GM12864 (cell line): ENCODE measurements at places on chromosomes 7 and 10.

GRCh38 chr7:112990624-112991023 lies 96.0 kb downstream of the GPR85 start:
- no peak for DNase-seq

DNA sequence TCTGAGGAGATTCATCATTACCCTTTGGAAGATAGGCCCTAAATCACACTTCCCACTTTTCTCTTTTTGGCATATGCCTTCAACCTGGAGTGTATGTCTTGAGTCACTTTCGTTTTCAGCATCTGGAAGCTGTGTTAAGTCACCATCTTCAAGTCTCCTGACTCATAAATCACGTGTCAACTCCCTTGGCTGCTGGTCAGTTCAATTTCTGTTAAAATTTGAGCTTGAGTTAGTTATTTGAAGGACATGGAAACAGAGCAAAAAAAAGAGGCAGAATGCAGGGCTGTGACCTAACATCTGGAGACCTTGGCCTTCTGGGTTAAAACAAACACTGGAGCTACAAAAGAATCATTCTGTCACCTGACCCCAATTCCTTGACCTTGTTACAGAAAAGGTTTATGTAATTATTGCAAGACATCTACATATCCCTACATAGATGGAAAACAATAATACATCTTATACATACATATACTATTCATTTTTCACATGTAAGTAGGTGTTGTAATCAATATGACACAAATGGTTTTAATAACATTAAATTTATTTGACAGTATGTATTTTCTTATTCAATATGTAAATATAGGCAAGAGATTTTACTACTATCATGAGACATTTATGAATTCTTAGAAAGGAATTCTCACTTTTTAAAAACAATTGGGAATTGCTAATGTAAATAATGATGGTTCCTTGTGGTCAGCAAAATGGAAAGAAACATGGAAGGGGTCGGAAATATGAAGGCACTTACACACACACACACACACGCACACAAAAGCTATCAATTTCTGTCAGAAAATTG lies 169.7 kb upstream of the PHYHIPL start:
- DNase-seq = no peak

DNA sequence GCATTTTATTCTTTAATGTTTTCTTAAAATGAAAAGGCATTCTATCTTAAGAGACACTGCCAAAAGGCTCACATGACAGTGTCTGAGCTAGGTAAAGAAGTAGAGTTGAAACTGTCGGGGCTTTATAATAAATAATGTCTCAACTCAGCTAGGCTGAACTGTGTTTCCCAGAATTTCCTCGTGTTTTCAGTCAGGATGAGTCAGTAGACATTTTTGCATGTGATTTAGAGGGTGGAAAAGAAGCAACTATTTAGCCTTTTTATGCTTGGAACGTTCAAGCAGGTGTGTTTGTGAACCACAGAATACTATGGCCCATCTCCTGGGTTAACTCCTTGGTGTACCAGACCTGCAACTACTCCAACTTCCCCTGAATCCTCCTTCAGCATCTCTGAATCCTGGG lies 23.4 kb upstream of the LIPA start:
- DNase-seq = no peak

DNA sequence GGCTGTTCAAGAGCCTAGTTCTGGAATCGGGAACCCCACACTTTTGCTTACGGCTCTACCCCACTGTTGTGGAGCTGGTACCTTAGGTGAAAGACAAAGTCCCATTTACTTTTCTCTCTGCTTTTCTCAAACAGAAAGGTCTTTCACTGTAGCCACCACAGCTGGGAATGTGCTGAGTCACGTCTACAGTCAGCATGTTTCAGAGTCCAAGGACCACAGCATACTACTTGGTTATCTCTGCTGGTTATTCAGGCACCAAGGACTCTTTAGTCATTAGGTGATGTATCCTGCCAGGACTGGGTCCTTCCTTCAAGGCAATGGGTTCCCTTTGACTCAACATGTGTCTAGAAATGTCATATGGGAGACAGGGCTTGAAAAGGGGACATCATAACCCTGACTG lies 266.8 kb upstream of the STEAP1 start:
- no peak for DNase-seq

- DNase-seq = no peak
Observed at GRCh38 chr10:118950997-118951637, 78.4 kb upstream of the NANOS1 start.

GRCh38 chr7:47326220-47326619 lies 255.7 kb downstream of the TNS3 start:
- DNase-seq = no peak

DNA sequence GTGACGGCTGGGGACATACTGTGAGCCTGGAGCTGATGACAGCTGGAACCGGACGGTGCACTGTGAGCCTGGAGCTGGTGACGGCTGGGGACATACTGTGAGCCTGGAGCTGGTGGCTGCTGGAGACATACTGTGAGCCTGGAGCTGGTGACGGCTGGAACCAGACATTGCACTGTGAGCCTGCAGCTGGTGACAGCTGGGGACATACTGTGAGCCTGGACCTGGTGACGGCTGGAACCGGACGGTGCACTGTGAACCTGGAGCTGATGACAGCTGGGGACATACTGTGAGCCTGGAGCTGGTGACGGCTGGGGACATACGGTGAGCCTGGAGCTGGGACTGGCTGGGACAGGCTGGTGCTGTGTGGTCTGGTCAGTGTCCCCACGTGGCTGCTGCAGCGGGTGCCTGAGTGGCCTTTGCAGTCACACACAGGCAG lies 47.9 kb downstream of the PTPRN2 start:
- no peak for DNase-seq

DNA sequence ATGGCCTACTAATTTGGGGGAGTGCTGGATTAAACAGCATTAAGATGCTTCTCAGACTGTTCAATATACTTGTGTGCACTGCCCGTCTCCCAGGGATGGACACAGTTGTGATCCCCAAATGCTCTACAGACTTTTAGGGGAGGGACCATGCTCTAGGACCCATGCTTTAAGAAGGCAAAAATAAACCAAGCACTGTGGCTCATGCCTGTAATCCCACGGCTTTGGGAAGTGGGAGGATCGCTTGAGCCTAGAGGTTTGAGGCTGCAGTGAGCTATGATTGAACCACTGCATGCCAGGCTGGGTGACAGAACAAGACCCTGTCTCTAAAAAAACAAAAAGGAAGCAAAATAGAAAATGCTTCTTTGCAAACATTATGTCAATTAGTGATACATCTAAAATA lies 102.6 kb downstream of the VOPP1 start:
- DNase-seq = no peak

GRCh38 chr10:132591166-132591971 lies 53.8 kb downstream of the INPP5A start:
- no peak for DNase-seq

DNA sequence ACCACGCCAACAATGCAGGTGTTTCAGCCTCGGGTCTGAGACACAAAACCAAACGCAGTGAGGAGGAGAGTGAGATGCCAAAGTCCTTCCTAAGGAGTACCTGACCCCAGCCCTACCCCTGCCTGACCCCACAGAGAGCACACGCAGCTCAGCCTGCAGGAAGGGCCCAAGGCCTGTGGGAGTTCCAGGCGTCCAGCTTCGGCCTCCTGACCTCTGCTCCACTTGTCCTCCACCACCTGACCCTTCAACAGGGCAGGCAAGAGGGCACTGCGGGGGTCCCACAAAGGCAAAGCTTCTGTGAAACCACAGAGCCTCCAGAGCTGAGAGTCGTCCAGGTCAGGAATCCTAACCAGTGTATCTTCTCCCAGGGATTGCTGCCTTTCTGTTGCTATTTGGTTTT lies 122.0 kb upstream of the PPP2R2D start:
- no peak for DNase-seq

- no peak for DNase-seq
Observed at GRCh38 chr10:131675104-131675503, 225.7 kb upstream of the PPP2R2D start.

GRCh38 chr10:74927701-74928100 lies 101.3 kb downstream of the KAT6B start:
- DNase-seq = no peak

GRCh38 chr7:90383422-90383821 lies 19.8 kb upstream of the CLDN12 start:
- DNase-seq = no peak

DNA sequence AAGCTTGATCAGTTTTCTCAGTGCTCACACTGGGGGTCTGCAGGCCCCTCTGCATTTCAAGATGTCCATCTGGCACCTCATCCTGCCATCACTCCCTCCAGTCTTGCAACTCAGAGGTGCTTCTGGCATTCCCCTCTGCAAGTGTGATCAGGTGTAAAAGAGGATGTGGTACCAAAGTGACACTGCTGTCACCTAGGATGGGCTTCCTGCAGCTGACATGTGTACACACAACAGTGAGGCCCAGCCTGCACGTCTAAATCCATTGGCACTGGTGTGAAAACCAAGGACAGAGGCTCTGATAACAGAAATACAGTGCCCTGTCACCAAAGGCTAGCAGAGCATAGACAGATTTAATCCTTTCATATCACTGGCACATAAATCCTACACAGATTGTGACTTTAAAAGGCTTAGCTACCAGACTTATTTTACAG lies 162.5 kb upstream of the CELF2 start:
- DNase-seq = no peak

GRCh38 chr10:77518910-77519274 lies 118.7 kb downstream of the KCNMA1 start:
- no peak for DNase-seq

DNA sequence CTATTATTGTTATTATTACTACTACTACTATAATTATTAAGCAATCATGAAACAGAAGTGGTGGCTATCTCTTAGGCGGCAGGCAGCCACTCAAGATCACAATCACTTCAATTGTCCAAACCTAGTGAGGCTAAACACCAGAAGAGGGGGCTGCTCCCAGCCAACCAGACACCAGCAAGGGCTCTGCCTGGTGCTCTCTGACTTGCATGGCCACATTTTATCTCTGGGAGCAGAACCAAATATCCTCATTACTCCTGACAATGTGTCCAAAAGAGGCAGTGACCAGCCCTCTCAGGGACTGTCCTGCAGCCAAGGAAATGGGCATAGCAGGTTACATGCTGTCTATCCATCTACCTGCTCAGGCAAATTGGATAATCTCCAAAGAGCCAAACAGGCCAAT lies 187.4 kb upstream of the PDE1C start:
- DNase-seq = no peak

GRCh38 chr10:112526139-112526538 lies 79.1 kb downstream of the VTI1A start:
- DNase-seq = no peak

GRCh38 chr7:116518961-116519360 lies 5.9 kb upstream of the CAV1 start:
- DNase-seq = no peak

DNA sequence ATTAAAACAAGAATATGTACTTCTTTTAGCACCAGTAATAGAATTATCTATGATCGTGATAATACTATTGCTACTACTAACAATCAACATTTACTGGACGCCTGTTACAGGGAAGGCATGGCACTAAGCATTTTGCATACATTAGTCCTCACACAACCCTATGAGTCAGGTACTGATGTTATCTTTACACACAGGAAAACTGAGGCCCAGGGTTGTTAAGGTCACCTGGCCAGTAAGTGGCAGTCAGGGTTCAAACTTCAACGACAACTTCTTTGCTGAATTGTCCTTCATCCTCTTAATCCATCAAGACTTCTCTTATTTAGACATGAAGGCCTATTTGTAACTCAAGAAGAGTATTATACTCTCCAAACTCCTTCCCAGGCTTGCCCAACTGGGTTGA lies 41.9 kb upstream of the ACSL5 start:
- DNase-seq = no peak

DNA sequence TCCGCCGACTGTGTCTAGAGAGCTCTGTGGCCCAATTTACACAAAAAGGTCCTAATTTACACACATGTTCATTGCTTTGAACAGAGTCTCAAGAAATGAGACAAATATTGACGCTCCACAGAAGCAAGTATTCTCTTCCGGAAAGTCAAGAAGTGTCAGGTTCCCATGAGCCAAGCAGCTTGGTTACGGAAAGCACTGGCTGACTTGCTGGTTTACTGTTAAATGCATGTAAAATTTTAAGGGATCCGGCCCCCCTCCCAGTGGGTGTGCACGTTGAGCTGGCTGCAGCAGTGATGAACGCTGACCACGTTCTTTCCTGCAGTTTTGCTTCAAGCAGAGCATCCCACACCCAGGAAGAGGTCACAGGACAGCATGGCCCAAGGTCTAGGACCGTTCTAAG lies 76.8 kb downstream of the DIP2C start:
- DNase-seq = no peak

DNA sequence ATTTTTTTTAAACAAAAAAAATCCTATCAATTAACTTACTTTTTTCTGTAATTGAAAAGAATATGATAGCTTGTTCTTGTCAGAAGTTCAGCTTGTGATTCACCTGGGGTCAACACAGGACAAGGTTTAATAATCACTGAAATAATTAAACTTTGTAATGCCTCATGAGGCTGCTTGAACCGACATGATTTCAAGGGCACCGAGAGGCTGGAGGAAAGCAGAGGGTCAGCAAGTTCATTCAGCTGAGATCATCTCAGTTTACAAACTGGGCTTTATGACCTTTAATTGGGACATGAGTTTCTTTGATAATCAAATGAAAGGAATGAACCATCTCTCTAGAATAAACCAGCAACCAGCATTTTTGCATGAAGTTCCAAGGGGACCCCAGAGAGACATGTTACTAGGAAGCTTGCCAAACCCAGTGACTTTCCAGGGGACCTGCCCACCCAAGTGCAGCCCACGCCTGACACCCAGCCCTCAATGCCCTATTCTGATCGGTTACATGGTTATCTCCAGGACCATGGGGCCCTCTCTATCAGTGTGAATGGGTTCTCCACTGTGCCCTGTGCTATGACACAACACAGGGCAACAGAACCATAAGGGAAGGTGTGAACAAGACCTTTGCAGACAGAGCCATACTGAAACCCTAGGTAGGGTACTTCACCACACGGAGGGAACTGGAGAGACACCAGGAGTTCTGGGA lies 7.8 kb upstream of the CYP3A4 start:
- no peak for DNase-seq

DNA sequence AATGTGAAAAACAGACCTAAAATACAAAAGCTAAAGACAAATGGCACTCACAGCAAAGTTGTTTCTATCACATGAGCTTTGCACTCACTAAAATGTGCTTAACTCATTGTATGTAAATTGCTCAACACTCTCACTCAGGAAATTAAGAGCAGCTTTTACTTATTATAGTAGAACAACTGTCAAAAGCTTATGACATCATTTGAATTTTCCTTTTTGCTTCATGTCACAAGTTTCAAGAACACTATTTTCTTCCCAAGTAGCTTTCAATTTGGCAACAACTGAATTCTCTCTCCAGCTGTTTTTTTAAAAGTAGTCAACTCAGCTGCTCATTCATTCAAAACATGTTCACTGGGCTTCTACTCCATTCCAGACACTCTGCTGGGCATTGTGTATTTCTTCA lies 46.9 kb downstream of the ATE1 start:
- no peak for DNase-seq

GRCh38 chr7:74625446-74625845 lies 32.1 kb upstream of the GTF2I start:
- no peak for DNase-seq

- DNase-seq = no peak
Observed at GRCh38 chr7:25090374-25090773, 34.7 kb downstream of the CYCS start.
